ENCODE measurements at places on chromosomes 2 and 18.

- no peak for DNase-seq
Observed at GRCh38 chr2:215831296-215831913, 181.9 kb downstream of the MREG start.

- DNase-seq: no peak
Observed at GRCh38 chr18:634551-635045, 22.9 kb upstream of the TYMS start.

- DNase-seq: no peak
Observed at GRCh38 chr18:5103286-5103685, 93.8 kb downstream of the AKAIN1 start.

GRCh38 chr2:121293450-121294325, 8.7 kb upstream of the TFCP2L1 start:
- DNase-seq: no peak

DNA sequence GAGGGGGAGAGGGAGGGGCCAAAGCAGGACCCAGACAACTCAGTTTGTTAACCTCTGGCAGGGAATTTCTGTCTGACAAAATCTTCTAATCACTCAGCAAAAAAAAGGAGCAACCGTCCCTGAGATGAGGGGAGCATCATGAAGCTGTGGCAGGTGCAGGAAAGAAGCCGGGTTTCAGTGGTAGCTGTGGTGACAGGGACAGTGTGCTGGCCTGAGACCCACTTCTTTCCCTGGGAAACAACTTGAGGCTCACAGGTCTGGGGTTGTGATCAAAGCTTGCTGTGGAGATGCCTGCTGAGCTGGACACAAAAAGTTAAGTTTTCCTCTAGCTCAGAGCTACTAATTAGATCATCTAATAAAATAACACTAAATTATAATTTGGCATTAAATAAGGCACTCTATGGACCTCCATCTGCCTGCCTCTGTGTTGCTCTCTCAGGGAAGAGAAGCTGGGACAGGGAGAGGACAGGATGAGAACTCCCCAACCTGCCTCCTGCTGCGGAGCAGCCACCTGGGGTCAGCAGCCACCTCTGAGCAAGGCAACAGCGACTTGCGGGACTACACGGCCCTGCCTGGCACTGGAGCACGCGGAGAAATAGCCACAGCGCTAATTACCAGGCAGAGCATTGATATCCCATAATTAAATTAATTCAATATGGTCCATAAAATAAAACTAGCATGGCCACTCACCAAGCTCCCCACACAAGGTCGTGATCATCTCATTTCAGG, 104.6 kb upstream of the TEX51 start:
- no peak for DNase-seq

DNA sequence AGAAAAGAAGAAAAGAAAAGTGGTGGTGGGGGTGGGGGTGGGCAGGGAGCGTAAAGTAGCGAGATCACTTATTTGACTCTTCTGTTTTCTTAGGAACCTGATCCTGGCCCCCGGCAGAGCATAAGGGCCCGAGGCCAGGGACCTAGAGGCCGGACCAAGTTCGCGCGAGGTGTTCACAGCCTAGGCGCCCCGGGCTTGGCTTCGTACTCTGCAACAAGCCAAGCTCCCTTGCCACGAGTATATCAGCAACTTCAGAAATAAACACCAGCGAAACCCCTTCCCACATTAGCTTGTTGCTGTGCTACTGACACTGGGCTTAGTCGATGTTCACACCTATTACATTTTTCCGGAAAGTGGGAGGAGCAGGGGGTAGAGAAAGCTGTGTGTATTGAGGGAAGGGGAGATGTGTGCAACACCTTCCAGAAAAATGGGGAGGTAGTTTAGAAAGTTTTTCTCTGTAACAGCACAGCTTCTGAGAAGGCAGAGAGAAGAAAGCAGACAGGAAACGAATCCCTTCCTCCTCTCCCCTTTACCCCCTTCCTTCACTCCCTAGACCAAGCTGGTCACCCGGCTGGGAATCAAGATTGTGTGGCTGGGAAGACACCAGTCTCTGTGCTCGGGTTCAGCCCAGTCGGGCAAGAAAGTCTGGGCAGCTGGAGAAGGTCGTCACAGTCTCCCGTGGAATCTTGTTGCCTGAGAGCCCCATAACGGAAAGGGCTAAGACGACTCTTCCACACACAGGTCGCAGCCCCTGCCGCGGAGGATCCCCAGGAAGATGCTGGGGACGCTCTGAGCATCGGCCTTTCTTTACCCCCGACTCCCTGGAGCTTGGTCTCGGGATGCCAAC, 12.0 kb upstream of the SATB2 start:
- DNase-seq: no peak

DNA sequence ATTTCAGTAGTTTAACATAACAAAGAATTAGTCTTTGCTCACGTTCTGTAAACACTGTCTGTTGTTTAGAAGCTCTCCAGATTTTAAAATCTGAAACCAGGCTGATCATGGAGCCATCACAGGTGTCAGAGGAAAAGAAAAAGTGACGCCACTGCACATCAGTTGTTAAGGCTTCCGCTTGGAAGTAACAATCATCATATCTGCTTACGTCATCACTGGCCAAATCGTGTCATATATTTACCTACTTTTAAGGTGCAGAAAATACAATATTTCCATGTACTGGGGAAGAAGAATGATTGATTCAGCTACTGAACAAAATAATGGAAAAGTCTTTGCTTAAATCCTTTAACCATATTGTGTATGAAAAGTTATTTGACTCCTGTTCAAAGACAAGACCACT, 382.6 kb upstream of the MC4R start:
- no peak for DNase-seq

- DNase-seq: no peak
Observed at GRCh38 chr2:30947686-30948085, 140.4 kb upstream of the CAPN13 start.

DNA sequence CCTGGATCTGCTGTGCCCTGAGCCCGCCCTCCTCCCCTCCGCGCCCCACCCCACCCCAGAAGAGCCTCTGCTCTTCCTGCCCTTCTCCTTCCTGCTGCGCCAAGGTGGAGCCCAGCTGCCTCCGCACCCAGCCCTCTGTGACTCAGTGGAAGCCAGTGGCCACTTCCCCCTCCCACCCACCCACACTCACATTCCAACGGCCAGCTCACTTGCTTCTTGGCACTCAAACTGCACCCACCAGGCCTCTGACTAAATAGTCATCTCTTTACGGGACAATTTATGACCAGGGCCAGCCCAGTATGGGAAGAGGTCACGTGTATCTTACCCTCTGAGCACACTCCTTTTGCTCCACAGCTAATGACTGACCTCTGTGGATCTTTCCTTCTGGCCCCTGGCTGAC, 150.4 kb upstream of the SLC1A4 start:
- no peak for DNase-seq

DNA sequence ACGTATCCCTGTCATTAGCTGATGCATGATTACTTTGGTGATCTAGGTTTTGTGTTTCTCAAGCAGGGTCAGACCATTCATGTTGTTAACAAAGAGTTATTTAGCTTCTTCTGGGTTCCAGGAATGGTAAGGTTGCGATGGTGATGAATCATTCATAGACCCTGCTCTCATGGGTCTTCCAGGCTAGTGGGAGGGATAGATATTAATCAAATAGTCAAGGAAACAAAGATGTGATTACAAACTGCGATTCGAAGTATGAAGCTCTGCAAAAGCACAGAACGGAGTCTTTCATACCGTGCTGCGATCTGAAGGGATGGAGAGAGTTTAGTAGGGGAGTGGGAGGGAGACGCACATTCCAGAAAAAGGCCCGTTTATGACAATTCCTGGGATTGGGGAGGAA, 42.1 kb downstream of the CAVIN2 start:
- no peak for DNase-seq

DNA sequence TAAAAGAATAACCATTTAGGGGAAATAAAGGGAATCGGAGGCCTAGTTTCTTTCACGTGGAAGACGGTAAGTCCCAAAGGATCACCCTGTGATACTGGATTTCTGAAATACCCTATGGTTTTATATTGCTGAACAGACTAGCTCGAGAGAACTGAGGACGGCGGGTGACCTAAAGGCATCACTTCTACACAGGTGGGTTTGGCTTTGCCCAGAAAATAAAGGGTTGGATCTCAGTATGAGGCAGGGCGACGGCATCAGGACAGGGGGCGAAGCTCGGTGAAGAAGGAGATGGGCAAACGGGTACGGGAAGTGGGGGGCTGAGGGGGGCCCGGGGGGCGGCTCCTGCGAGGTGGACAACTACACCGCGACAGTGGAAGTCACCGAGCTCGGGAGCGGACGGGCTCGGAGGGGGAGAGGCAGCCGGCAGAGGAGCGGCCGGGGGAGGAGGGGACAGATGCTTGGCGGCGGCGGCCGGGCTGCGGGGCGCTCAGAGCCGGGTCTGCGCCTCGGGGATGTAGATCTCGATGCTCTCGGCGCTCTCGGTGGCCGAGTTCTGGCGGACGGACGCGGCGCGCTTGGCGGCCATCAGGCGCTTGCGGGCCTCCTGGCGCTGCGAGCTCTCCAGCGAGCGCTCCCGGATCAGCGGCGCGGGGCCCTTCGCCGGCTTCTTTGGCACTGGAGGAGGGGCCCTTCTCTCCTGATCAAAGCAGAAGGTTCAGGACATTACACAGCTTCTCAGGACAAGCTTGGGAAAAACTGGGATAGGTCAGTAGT, 48.9 kb downstream of the TGIF1 start:
- DNase-seq: peak; percentile 65

DNA sequence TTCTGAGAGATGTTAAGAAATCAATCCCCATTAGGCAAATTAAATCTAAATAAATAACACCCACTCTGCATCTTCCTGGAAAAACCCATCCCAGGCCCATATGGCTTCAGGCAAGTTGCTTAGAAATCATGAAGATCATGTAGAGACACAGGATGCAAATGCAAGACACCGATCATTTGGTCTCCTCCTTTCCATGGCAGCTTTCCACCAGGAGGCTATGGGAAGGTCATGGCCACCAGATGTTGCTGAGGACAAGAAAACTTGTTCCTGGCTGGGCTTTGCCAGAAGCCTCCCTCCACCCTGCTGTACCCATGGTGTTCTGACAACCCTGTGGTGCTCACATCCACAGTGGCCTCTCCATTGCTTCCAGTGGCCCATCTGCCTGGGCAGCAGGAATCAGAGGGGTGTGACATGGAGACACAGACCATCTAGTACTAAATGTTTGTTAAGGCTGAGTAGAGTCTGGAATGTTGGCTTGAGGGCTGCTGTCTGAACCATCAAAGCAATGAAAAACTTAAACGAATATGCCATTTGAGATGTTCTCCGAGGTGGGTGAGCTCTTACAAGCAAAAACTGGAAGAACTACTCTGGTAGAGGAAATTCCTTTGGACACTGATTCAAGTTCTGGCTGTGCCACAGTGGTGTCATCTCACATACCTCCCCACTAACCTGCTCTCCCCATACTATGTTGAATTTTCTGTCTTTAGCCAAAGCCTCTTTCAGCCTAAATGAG, 293.2 kb downstream of the TNS1 start:
- DNase-seq: peak; percentile 45

GRCh38 chr2:158795195-158795924, at the start of gene DAPL1:
TSS of gene DAPL1 (plus strand) at chr2:158795317. CDS start at chr2:158795373, 56 bp downstream.
- peak; percentile 27 for DNase-seq

- DNase-seq: peak; percentile 95
Observed at GRCh38 chr2:85132834-85133637, at the start of gene TCF7L1. TSS of gene TCF7L1 (plus strand) at chr2:85133392. CDS start at chr2:85133685, 293 bp downstream.

- no peak for DNase-seq
Observed at GRCh38 chr2:10441948-10442347, 6.2 kb downstream of the ODC1 start.

GRCh38 chr2:231932985-231933915, 7.1 kb upstream of the NPPC start:
- no peak for DNase-seq

DNA sequence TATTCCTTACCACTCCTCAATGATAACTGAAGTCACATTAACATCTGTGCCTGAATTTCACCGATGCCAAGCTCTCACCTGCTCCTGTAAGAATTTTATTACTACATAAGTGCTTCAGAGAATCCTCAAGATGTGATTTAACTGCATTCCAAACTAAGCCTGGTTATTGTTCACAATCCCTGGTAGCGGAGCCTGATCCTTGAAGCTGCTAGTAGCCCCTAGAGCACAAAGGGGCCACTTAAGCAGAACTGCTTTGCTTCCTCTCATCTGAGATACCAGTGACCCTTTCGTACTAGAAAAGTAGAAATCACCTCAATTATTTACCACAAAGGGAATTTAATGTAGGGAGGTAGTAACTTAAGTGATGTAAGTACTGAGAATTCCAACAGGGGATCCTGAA, 529.6 kb downstream of the CPS1 start:
- DNase-seq: no peak

DNA sequence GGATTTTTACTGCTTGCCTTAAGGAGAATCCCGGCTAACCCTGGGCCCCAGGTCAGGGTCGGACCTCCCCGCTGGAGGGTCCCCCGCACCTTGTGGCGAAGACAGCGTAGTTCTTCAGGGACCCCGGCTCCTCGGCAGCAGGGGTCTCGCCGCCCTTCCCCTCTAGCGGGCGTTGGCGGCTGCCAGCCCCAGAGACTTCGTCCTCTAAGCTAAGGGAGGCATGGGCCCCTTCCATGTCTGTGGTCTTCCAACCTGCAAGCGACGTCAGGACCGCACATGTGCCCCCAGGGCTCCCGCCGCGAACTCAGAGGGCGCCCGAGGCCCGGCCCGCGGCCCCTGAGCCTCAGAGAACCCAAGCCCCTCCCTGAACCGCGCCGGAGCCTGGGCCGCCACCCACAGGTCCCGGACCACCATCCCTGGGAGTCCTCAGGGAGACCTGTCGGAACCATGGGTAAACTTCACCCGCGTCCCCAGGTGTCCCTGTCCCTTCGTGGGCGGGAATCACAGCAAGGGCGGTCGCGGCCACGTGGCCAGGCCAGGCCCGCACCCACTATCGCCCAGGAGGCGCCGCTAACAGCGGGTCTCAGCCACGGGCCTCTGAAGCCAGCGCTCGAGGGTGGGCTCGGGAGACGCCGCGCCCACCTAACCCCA, 562 bp downstream of the ANKMY1 start:
- DNase-seq: no peak

GRCh38 chr2:98444436-98445176, at the start of gene INPP4A:
TSS of gene INPP4A (plus strand) at chr2:98444858. CDS start at chr2:98520049, 75,191 bp downstream.
- DNase-seq: peak; percentile 85

GRCh38 chr18:10035281-10035991, 121.6 kb downstream of the VAPA start:
- DNase-seq: no peak

GRCh38 chr2:219545943-219546352, 2.1 kb downstream of the TMEM198 start:
- no peak for DNase-seq

DNA sequence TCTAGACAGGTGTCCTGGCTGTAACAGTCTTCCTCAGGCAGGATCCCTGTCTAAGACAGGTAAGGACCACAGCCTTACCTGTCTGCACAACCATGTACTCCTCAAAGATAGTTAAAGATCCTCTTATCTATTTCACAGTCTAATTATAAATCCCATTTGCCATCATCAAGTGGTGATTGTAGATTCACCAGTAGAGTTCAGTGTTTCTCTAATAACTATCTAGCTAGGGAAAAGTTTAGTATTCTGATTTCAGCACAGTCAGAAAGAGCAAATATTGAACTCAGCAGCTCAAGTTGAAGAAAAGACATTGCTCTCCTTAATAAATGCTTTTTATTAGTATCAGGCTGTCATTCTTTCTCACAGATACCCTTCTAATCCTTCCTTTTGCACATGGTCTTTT, 1305.5 kb upstream of the NXPH2 start:
- no peak for DNase-seq

- DNase-seq: no peak
Observed at GRCh38 chr18:22335731-22336198, 82.0 kb downstream of the CTAGE1 start.

- no peak for DNase-seq
Observed at GRCh38 chr18:71352618-71353017, 1063.8 kb downstream of the SOCS6 start.

GRCh38 chr2:99593692-99594427, 104.0 kb upstream of the REV1 start:
- DNase-seq: no peak

- DNase-seq: no peak
Observed at GRCh38 chr2:58006256-58006951, 40.2 kb upstream of the VRK2 start.
